Activated naive CD4-positive, alpha-beta T cell (primary cell): ENCODE measurements at places on chromosomes 11 and 22.

GRCh38 chr11:2449548-2450320, 4.9 kb downstream of the KCNQ1 start:
- DNase-seq = no peak

DNA sequence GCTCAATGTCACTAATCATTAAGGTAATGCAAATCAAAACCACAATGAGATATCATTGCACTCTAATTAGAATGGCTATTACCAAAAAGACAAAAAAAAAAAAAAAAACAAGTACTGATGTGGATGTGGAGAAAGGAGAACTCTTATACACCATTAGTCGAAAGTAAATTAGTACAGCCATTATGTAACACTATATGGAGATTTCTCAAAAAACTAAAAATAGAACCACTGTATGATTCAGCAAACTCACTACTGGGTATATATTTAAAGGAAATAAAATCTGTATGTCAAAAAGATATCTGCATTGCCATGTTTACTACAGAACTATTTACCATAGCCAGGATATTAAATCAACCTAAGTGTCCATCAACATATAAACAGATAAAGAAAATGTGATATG, 265.4 kb upstream of the ARHGAP20 start:
- DNase-seq = no peak

DNA sequence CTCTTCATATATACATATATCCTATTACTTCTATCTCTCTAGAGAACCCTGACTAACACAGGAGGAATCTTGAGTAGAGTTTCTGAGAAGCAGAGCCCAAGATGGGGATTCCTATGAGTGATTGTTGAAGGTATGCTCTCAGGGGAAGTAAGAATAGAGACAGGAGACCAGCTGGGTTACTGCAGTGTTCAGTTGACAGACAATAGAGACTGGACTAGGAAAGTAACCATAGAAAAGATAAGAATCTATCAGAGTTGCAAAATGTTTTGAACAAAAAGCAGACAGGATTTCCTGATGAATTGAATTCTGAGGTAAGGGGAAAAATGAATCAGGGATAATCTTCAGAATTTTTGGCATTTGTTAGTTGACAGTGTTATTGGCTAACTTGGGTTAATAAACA, 54.4 kb downstream of the SLC17A6 start:
- no peak for DNase-seq

- DNase-seq = no peak
Measured at GRCh38 chr11:17209939-17210245, 2.1 kb upstream of the PIK3C2A start.

- no peak for DNase-seq
Measured at GRCh38 chr11:117600234-117600783, 196.7 kb downstream of the DSCAML1 start.

GRCh38 chr11:118885831-118886565, 2.3 kb downstream of the CXCR5 start:
- no peak for DNase-seq

GRCh38 chr11:124724979-124725718, 14.6 kb upstream of the NRGN start:
- no peak for DNase-seq

GRCh38 chr22:16974298-16975084, 33.5 kb downstream of the GAB4 start:
- DNase-seq = no peak

GRCh38 chr11:61392981-61393595, 701 bp downstream of the TMEM216 start:
- no peak for DNase-seq

DNA sequence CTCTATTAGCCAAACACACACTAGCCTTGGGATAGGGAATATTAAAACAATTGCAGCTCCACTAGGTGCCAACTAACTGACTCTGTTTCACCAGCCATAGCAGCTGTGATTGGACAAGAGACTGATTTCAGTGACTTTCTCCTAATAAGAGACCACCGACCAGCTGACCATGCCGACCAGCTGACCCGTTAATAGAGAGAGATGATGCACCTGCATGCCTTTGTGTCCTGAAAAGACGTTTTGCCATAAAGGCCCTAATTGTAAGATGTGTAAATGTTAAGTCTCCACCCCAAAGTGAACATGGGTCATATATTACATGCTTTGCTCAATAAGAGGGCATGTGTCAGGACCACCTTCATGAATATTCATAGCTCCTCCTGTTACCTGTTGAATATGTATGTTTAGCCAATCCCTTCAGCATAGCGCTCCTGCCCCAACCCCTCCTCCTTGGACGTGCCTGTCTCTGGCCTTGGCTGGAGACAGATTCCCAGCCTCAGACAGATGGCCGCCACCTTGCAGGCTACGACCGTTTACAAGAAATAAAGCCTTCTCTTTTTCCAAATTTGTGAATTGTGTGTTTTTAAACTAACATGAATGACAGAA, 1.3 kb upstream of the NADSYN1 start:
- no peak for DNase-seq
